ENCODE measurements at places on chromosomes 11 and 22.

GRCh38 chr11:41177791-41178190 lies 281.7 kb downstream of the LRRC4C start:
- no peak for DNase-seq

GRCh38 chr11:104897891-104898684 lies at the start of gene CASP12:
TSS of gene CASP12 (minus strand) at chr11:104898460.
- DNase-seq = no peak

- DNase-seq = no peak
Measured at GRCh38 chr11:60657888-60658287, 41.5 kb upstream of the MS4A8 start.

- DNase-seq = peak; percentile 58
Measured at GRCh38 chr22:20456064-20456721, 18.6 kb upstream of the SCARF2 start.

DNA sequence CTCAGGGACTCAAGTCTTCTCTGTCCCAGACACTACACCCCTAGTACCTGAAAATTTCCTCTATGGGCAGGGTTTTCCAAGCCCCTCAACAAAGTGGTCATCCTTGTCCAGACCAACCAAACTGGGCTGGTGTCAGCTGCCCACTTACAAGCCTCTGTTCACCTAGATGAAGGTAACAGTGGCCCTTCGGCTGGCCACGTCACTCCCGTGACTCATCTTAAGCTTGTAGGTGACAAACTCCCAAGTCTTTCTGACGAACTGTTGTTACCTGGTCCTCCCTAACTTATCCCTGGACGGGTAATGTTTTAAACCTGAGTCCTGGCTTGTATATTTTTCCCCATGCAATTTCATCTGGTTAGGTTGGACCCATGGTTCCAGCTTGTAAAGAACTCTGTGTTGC lies 4.7 kb downstream of the CXCR5 start:
- DNase-seq = no peak

DNA sequence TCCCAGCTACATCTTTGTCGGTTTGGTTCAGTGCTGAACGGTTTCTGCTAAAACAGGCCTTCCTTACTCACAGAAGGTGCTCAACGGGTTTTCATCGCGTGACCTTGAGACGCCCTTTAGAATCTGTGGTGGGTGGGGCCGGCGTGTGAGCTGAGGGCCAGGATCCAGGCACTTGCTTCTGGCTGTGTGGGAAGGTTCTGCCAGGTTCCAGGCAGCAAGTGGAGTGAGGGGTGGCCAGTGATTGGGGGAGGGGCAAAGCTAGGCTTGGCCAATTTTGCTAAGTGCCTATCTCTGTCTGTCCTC lies 35.2 kb downstream of the KCNJ4 start:
- no peak for DNase-seq

DNA sequence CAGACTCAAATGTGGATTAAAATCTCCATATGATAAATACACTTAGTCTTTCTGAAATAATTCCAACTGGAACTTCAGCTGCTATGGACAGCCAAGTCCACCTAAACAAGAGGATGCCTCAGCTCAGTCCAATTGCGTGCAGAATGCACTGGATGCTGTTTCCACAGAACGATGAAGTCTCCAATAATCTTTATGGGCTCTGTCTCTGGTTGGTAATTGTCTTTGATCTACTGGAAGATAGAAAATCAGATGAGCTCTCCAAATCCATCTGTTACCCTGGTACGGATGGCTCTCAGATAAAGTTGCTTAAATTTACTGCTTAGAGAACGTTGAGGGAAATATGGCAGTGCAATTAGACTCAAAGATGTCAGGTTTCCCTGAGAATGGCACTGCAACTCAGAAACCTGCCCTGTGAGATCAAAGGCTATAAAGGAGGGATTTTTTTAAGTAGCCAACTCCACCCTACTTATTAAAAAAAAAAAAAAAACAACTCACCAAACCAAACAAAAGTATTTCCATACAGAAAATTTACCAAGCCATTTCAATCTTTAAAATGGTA lies 859 bp upstream of the BIRC3 start:
- peak; percentile 37 for DNase-seq

GRCh38 chr11:67583247-67584204 lies at the start of gene GSTP1:
TSS of gene GSTP1 (plus strand) at chr11:67583812. CDS start at chr11:67583844, 32 bp downstream.
- peak; percentile 91 for DNase-seq

DNA sequence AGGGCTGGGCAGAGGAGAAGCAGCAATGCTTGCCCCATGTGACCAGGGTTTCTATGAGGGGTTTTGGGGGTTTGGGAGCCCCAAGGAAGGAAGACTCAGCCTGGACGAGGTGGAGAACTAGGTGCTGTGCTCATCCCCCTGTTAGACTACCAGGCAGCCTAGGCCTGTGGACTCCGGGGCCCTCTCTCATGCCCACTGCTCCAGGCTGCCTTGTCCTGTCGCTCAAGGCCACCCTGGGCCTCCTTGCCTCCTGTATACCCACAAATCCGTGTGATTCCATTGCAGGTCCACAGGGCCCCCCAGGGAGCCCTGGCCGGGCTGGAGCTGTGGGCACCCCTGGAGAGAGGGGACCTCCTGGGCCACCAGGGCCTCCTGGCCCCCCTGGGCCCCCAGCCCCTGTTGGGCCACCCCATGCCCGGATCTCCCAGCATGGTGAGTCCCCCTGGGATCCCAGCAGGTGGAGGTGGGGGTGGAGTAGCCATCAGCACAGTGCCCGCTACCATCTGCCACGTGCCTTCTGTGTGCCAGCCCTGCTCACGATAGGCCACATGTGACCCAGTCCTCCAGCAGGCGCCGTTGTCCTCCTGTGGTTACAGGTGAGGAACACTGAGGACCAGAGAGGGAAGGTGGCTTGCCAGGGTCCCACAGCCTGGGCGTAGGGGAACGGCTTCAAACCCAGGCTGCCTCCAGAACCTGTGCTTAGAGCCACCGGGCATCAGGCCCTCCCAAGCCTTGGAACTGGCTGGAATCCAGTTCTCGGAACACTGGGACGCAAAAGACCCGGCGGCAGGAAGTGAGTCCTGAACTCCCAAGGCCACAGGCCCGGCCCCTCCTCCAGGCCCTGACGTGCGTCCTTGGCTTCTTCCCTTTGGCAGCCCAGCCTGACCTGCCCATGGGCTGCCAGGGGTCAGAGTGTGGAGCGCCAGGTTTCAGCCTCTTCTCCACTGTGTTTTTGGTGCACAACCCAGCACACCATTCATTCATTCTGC lies 26.6 kb downstream of the EMID1 start:
- no peak for DNase-seq

GRCh38 chr11:4433856-4434255 lies 15.2 kb upstream of the OR52K2 start:
- DNase-seq = no peak

- no peak for DNase-seq
Measured at GRCh38 chr11:16778876-16779275, 40.4 kb downstream of the C11orf58 start.

- DNase-seq = no peak
Measured at GRCh38 chr11:69554849-69555248, 73.4 kb downstream of the LINC01488 start.

DNA sequence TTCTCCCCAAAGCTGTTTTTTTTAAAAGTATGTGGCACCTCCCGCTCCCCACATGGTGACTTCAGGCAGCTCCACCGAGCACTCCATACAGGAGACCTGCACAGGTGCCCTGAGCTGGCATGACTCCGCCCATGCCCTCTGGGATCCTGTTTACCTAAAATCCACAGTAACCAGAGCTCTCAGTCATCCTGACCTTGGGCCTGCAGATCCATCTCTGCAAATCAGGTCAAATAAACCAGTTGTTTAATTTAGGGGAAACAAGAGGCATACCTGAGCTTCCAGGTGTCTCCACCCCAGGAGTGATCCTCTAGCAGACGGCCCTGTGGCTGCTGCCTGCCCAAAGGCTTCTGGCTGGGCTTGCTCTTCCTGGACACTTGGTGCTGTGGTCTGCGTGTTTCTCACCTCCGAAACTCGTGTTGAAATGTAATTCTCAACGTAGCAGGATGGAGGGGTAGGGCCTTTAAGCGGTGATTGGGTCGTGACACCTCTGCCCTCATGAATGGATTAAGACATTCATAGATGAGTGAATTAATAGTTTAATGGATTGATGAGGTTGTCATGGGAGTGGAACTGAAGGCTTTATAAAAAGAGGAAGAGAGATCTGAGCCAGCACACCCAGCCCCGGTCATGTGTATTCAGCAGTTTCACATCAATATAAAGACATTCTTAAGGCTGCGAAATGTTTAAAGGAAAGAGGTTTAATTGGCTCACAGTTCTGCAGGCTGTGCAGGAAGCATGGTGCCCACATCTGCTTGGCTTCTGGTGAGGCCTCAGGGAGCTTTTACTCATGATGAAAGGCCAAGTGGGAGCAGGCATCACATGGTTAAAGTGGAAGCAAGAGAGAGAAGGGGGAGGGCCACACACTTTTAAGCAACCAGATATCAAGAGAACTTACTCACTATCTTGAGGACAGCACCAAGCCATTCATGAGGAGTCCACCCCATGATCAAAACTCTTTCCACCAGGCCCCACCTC lies 34.1 kb downstream of the LINC01488 start:
- DNase-seq = no peak

DNA sequence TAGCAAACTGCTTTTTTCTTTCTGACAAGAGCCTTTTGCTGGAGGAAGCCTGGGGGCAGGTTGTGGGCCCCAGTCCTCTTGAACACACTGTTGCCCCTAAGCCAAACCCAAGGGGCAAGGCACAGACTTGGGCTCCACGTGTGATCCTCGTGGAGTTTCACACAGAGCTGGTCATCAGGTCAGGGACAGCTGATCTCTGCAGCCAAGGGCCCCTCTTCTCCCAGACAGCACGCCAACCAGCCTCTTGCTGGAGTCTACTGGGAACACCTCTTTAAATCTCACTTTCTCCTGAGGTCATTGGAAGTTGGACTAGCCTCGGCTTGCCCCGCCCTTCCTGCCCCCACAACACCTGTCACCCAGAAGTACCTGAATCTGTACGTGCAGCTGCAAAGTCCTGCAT lies 39.8 kb downstream of the C11orf58 start:
- no peak for DNase-seq

GRCh38 chr11:59668188-59668949 lies 468 bp downstream of the PATL1 start:
- peak; percentile 40 for DNase-seq

GRCh38 chr11:3953327-3953726 lies 97.9 kb downstream of the STIM1 start:
- DNase-seq = no peak

GRCh38 chr11:111472228-111472627 lies 40.0 kb downstream of the BTG4 start:
- no peak for DNase-seq

- DNase-seq = no peak
Measured at GRCh38 chr11:132078264-132079076, 708.1 kb downstream of the NTM start.

GRCh38 chr11:77353131-77353530 lies 51.6 kb upstream of the GDPD4 start:
- DNase-seq = no peak

- no peak for DNase-seq
Measured at GRCh38 chr11:130220311-130221035, 60.9 kb downstream of the ST14 start.

DNA sequence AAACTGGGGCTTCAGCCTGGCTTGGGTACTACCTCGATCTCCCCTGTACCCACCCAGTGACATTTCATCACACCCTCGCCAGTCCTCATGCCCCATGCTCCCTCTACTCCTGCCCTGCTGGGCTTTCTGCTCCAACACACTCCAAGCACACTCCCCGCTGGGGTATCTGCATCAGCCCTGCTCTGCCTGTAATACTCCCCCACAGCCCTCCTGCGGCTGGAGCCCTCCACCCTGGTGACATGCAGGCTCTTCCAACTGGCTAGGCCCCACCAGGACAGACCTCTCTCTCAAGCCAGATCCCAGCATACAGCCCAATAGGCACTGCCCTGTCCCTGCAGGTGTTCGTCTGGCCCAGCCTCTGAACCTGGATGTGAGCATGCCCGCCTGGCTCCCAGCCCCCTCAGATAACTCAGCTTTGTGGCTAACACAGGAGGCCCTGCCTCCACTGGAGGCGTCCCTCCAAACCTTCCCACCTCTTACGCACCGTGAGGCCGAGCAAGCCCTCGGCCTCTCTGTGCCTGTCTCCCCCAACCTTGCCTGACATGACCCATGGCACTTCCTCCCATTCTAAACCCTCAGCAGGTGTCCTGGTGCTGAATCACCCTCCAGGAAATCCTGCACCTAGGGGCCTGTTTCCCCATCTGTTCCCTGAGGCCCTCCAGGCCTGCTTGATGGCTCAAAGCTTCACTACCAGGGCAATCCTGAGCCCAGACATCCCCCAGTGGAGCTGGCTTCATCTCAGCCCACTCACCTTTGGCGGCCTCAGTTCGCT lies 33.5 kb upstream of the TXNRD2 start:
- DNase-seq = no peak
